Activated CD4-positive, alpha-beta T cell treated with anti-CD3 and anti-CD28 coated beads, Interleukin-2, amount 10 ng/mL, durations not matched to agents 7 days and 5 days (primary cell): ENCODE measurements at places on chromosomes 5 and 9. TPM values are rescaled to one million over a fixed set of nuclear protein-coding genes. Genes with fewer than 3 reads are reported as not detected.

Gene SPAAR
- total RNA-seq: not detected

Gene SHC3
- not detected for total RNA-seq

Gene MELK
- total RNA-seq: 66.0 TPM

Gene CCDC180
- total RNA-seq: 2.6 TPM

Gene SPINK13
- total RNA-seq: not detected

Gene ASPN
- total RNA-seq: not detected

Gene APC
- 21.5 TPM for total RNA-seq

Gene CARD9
- 0.44 TPM for total RNA-seq

Gene SPOCK1
- total RNA-seq: 0.15 TPM

Gene UHRF2
- 75.8 TPM for total RNA-seq

Gene MACIR
- 9.0 TPM for total RNA-seq

Gene CDC20B
- total RNA-seq: not detected

Gene SAPCD2
- 40.6 TPM for total RNA-seq

Gene QRFP
- not detected for total RNA-seq

Gene CCDC152
- total RNA-seq: 4.8 TPM

Gene CYLC2
- total RNA-seq: not detected

Gene SLC34A3
- not detected for total RNA-seq

Gene TLE4
- 38.0 TPM for total RNA-seq

Gene BARX1
- not detected for total RNA-seq

Gene JAKMIP2
- total RNA-seq: 4.3 TPM

Gene FOXD4L5
- total RNA-seq: 0.21 TPM

Gene TSSK1B
- not detected for total RNA-seq

Gene EQTN
- total RNA-seq: not detected

Gene TLR4
- 0.06 TPM for total RNA-seq

Gene PRPF4
- total RNA-seq: 30.6 TPM

Gene TRIM36
- not detected for total RNA-seq

Gene NRARP
- total RNA-seq: 0.44 TPM

Gene PPP3R2
- total RNA-seq: not detected

Gene DMGDH
- total RNA-seq: not detected

Gene ABO
- 0.56 TPM for total RNA-seq

Gene TAF11L10
- total RNA-seq: not detected

Gene INPP5E
- 16.5 TPM for total RNA-seq

Gene SLC26A2
- 9.3 TPM for total RNA-seq

Gene GLRA1
- total RNA-seq: not detected
